CD14-positive monocyte (primary cell): ENCODE measurements at places on chromosomes 2 and 18.

DNA sequence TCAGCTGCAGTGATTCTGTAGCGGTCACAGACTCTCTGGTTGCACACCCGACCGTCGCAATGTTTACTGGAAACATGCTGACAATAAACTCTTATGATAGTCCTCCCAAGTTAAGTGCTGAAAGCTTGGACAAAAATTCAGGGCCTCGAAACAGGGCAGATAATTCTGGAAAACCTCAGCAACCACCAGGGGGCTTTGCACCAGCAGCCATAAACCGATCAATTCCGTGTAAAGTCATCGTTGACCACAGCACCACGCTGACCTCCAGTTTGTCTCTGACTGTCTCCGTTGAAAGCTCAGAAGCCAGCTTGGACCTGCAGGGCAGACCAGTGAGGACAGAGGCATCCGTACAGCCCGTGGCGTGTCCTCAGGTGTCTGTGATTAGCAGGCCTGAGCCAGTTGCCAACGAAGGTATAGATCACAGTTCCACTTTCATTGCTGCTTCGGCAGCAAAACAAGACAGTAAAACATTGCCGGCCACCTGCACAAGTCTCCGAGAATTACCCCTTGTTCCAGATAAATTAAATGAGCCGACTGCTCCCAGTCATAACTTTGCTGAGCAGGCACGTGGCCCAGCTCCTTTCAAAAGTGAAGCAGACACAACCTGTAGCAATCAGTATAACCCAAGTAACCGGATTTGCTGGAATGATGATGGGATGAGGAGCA is 166.1 kb downstream of the ASXL3 start:
- DNase-seq = no peak

- DNase-seq = no peak
Measured at GRCh38 chr2:128793404-128793803, 474.7 kb upstream of the HS6ST1 start.

GRCh38 chr2:16069933-16070647 is 129.7 kb downstream of the MYCN start:
- DNase-seq = no peak

DNA sequence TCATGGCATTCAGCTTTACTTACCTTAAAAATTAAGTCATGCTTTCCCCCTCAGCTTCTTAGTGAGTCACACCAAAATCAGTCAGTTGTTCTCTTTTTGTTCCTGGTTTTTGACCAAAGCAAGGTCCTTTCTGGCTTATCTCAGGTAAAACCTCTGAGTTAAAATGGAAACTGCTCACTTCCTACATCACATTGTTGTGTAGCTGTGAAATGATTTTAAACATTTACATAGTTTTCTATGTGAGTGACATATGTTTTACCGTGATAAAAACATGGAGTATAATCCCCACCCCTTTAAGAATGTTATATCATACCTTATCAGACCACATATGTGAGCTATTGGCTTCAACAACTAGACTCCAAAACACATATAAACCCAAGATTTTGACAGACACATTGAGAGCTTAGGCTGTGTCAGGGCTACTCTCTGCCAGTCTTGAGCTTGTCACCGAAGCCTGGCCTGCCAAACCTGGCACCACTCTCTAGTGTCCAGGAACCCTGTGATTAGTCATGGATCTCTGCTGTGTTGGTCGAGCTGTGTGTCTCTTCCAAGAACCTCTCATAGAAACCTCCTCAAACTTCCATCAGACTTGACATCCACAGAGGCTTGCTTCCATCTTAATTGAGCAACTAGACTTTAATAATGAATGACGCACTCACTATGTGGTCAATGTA is 294.5 kb upstream of the FBXO11 start:
- DNase-seq = no peak

GRCh38 chr2:29120846-29121245 is 5.6 kb downstream of the CLIP4 start:
- DNase-seq = no peak

GRCh38 chr18:33576999-33577646 is 896 bp upstream of the ASXL3 start:
- DNase-seq = no peak

DNA sequence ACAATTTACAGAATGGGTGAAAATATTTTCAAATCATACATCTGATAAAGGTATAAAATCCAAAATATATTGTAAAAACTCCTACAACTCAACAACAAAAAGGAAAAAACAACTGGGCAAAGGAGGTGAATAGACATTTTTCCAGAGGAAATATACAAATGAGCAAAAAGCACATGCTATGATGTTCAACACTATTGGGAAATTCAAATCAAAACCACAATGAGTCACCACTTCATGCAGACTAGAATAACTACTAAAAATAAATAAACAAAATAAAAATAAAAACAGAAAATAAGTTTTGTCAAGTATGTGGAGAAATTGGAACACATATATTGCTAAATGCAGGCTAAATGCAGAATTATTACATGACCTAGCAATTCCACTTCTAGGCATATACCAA is 120.9 kb downstream of the FSIP2 start:
- no peak for DNase-seq

- DNase-seq = no peak
Measured at GRCh38 chr2:50455351-50455939, 576.5 kb downstream of the NRXN1 start.

GRCh38 chr2:240974771-240975572 is 23.4 kb upstream of the SNED1 start:
- no peak for DNase-seq

GRCh38 chr2:188848887-188849435 is 125.2 kb upstream of the COL3A1 start:
- no peak for DNase-seq

GRCh38 chr2:15189216-15189615 is 371.9 kb downstream of the NBAS start:
- no peak for DNase-seq

DNA sequence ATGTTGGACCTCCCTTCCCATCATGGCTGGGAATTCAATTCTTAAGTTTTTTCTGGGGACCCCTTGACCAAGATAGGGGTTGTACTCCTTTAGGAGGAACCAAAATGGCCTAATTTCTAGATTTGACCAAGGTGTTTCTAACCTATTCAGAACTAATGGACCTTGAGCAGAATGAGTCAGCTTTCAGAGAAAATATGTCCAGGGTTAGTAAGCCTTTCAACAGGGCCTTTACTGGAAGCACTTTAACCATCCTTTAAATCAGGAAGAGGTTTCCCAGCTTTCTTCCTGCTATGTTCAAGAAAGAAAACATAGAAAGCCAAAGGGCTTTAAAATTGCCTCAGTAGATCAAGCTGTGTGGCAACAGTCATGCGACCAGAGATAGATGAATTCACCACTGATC is 1184.9 kb upstream of the ACVR2A start:
- DNase-seq = no peak

DNA sequence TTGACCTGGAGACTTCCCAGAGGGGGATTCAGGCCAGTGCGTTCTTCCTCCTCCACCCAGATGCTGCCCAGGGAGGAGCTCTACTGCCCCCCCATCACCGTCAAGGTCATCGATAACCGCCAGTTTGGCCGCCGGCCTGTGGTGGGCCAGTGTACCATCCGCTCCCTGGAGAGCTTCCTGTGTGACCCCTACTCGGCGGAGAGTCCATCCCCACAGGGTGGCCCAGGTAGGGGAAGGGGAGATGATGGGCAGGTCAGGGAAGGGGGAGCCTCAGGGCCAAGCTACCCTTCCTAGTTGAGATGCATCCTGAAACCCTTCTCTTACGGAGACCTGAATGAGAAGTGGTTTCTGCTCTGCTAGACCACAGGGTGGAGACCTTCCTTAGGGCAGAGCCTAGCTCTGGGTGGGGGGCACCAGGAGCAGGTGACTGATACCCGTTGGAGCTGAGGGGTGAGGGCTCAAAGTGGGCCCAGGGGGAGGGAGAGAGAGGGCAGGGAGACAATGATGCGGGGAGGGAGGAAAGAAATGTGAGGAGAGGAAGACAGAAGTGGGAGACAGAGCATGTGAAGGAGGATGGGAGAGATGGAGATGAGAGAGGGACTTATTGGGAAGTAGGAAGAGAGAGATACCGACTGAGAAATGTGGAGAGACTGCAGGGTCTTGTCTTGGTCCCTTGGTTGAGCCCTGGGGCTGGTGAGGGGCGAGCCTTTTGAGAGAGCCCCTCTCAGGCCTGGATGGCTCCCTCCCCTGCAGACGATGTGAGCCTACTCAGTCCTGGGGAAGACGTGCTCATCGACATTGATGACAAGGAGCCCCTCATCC is 159.4 kb downstream of the DYSF start:
- DNase-seq = no peak

DNA sequence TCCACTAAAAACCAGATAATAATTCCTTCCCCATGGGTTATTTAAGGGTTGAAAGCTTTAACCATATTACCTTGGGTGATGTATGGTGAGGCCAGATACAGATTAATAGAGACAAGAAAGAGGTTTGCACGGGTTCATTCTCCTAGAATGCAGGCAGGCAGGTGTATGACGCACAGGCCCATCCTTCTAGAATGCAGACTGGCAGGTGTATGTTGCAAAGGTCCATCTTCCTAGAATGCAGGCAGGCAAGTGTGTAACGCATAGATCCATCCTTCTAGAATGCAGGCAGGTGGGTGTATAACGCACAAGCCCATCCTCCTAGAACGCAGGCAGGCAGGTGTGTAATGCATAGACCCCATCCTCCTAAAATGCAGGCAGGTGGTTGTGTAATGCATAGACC is 3.9 kb downstream of the RSAD2 start:
- no peak for DNase-seq

DNA sequence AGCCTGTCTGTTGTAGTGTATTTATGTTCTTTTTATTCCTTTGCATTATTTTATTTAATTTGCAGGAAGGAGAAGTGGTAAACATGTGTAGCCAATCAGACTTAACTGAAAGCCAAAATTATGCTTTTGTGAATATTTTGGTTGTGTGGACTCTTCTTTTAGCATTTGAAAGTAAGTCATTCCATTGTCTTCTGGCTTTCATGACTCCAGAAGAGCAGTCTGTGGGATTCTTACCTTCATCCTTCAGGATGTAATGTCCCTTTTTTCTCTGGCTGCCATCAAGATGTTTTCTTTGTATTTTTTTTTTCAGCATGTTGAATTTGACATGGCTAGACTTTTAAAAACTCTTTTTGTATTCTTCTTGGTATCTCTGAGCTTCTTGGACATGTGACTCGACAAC is 895.2 kb upstream of the ZEB2 start:
- no peak for DNase-seq

DNA sequence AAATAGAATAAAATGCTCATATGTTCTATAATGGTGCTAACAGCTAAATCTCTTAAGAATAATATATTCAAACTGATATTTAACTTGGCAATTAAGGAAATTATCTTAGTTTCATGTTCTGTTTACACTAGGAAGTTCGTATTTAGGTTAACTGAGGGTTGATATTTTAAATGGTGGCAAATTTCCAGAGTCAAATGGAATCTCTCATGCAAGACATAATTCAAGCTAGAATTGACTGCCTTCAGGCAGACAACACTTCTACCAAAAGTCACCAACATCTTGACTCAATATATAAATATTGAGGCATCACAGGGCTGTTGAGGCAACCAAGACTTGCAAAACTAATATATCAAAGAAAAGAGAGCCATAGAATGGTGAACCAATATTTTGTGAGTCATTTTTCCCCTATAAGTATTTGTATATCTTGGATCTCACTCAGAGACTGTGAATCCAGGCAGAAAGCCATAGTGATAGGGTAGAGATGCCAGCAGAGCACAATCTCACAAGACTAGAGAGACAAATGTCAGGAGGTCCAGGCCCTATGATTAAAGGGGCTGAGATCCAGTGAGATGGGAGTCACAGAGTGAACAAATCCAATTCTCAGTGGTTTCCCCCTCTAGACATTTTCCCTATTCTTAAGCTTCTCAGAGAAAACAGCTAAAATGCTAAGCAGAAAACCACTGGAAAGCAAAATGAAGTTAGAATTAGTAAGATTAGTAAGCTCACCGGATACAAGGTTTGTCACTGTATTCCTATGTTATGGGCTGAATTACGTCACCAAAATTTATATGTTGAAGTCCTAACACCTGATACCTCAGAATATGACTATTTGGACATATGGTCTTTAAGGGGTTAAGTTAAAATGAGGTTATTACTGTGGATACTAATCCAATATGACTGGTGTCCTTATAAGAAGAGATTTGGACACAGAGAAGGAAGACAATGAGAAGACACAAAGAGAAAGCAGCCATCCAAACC is 358.2 kb upstream of the UBE2E3 start:
- no peak for DNase-seq

- DNase-seq = no peak
Measured at GRCh38 chr2:240817496-240818292, 2.3 kb downstream of the KIF1A start.

GRCh38 chr18:26458526-26459232 is 89.7 kb downstream of the KCTD1 start:
- DNase-seq = no peak

- DNase-seq = no peak
Measured at GRCh38 chr18:13185675-13186198, 32.8 kb upstream of the LDLRAD4 start.

DNA sequence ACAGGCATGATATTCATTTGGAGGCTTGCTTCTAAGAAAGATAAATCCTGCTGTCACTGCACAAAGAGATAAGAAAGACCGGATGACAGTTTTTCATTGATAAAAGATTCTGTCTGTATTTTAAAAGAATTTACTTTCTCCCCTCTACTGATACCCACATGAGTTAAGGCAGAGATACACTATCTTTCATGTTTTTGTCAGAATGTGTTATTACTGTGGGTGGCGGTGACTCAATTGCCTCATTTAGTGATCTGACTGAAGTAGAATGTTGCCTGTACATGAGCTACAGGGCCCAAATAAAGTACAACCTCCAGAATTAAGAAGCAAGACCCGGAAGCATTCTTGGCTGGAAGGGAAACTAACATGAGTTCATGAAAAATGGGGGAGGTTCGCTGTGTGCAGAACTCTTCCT is 480.0 kb downstream of the SLC4A3 start:
- DNase-seq = no peak

GRCh38 chr2:189866296-189866695 is 82.0 kb downstream of the PMS1 start:
- no peak for DNase-seq

DNA sequence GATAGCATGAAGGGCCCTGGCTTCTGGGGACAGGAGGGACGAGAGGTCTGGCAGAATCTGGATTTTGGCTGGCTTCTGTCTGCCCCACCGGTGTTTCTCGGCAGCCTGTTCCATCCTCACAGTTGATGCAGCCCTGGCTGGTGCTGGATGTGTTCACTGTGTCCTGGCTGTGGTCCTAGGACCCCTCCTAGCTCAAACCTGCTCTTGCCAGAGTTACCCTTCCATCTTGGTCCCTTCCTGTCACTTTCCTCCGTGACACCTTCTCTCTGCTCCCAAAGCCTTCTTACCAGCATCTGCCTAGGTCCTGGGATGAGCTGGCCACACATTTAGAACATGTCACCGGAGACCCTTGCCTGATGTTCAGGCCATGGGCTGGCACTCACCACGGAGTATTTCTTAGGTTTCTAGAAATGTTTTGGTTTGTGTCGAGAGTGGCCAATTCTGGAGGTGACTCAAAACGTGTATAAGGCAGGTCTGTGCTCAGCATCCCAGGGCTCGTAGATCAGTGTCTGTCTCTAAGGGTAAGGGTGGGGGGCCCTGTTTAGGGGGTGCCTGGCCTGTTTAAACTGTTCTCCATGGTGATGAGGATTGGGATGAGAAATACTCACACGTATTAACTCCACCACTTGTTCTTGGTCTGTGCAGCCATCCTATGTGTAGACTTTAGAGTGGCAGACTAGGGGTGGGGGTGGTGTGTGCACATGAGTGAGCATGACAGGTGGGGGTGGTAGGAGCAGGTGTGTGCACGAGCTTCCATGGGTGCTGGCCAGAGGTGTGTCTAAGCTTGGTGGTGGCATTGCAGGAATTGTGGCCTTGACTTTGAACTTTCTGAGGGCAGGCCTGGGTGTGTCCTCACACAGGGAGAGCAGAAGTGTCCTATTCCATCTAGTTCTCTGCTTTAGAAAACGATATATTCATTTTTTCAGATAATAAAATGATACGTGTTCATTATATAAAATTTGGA is 162.7 kb downstream of the DYSF start:
- DNase-seq = no peak
